Osteocyte (in vitro differentiated cells): ENCODE measurements at places on chromosomes 16 and 17. TPM values are rescaled to one million over a fixed set of nuclear protein-coding genes. Genes with fewer than 3 reads are reported as not detected.
A peak's percentile ranks its signal among the peaks of the same experiment; 100 is the strongest.

DNA sequence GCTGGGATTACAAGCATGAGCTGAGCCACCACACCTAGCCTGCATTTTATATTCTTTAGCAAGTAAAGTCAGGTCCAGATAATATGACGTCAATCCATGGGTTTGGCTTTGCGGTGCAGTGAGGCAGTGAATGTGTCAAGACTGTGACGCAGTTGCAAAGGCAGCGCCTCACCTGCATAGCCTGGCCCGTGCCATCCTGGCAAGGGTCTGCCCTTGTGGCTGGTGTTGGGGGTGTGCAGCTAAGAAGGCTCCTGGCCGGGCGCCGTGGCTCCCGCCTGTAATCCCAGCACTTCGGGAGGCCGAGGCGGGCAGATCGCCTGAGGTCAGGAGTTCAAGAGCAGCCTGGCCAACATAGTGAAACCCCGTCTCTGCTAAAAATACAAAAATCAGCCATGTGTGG lies 7.0 kb downstream of the PDF start:
- H3K27me3 ChIP-seq: no peaks in the 10 kb centered on the region
- H3K4me1 ChIP-seq: peaks cover 11% of the 10 kb centered on the region
- no peak overlapping the region for H3K27ac ChIP-seq
- no peak for DNase-seq
- H3K4me3 ChIP-seq: no peak overlapping the region

GRCh38 chr17:52383493-52384100 lies 225.1 kb upstream of the CA10 start:
- DNase-seq: no peak
- H3K4me1 ChIP-seq: no peaks in the 10 kb centered on the region
- H3K4me3 ChIP-seq: no peak overlapping the region
- H3K27me3 ChIP-seq: no peaks in the 10 kb centered on the region
- no peak overlapping the region for H3K27ac ChIP-seq
- H3K36me3 ChIP-seq: no peaks in the 10 kb centered on the region

DNA sequence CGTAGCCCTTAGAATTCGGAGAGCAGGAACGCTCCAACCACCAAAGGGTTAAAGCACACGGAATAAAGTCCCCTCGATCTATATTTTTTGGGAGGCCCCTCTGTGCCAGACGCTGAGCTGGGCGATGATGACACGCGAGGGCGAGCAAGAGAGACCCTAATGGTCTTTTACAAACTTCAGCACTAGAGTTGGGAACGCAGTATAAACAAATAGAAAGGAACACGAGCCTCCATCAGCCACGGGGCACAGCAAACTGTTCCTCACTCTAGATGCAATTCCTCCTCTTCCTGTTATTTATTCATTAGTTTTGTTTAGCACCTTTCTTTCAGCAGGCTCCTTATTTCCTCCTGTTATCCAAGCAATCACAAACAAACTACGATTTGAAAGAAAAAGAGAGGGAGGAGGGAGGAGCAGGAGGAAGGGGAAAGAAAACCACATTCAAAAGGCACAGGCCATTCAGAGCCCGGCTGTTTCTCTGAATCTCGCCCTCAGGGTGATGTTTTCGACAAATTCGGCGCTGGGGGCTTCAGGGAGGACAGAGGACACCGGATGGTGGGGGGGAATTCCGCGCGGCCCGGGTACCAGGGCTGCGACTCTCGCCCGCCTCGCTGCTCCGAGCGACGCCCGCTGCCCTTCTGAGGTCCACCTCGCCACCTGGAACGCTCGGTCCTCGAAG lies 1.6 kb downstream of the TOX3 start:
- H3K4me3 ChIP-seq: peak overlapping the region; percentile 66
- peaks cover 18% of the 10 kb centered on the region for H3K4me1 ChIP-seq
- no peak overlapping the region for H3K27ac ChIP-seq
- peaks cover 61% of the 10 kb centered on the region for H3K27me3 ChIP-seq

GRCh38 chr16:68367030-68367429 lies 56.2 kb downstream of the PRMT7 start:
- DNase-seq: no peak
- H3K4me3 ChIP-seq: no peak overlapping the region
- peaks cover 3% of the 10 kb centered on the region for H3K4me1 ChIP-seq

- no peak for DNase-seq
- H3K4me1 ChIP-seq: peaks cover 28% of the 10 kb centered on the region
- no peaks in the 10 kb centered on the region for H3K27me3 ChIP-seq
- H3K27ac ChIP-seq: no peak overlapping the region
- H3K4me3 ChIP-seq: no peak overlapping the region
- H3K36me3 ChIP-seq: no peaks in the 10 kb centered on the region
Observed at GRCh38 chr17:81076141-81076679, 41.3 kb downstream of the BAIAP2 start.

GRCh38 chr16:9480503-9480902 lies 389.1 kb downstream of the HAPSTR1 start:
- no peak overlapping the region for H3K4me3 ChIP-seq
- no peaks in the 10 kb centered on the region for H3K4me1 ChIP-seq
- H3K27me3 ChIP-seq: no peaks in the 10 kb centered on the region
- no peak for DNase-seq
- H3K27ac ChIP-seq: no peak overlapping the region

- DNase-seq: no peak
- no peak overlapping the region for H3K4me3 ChIP-seq
- no peak overlapping the region for H3K27ac ChIP-seq
Observed at GRCh38 chr16:28990375-28991040, 5.7 kb downstream of the LAT start.

DNA sequence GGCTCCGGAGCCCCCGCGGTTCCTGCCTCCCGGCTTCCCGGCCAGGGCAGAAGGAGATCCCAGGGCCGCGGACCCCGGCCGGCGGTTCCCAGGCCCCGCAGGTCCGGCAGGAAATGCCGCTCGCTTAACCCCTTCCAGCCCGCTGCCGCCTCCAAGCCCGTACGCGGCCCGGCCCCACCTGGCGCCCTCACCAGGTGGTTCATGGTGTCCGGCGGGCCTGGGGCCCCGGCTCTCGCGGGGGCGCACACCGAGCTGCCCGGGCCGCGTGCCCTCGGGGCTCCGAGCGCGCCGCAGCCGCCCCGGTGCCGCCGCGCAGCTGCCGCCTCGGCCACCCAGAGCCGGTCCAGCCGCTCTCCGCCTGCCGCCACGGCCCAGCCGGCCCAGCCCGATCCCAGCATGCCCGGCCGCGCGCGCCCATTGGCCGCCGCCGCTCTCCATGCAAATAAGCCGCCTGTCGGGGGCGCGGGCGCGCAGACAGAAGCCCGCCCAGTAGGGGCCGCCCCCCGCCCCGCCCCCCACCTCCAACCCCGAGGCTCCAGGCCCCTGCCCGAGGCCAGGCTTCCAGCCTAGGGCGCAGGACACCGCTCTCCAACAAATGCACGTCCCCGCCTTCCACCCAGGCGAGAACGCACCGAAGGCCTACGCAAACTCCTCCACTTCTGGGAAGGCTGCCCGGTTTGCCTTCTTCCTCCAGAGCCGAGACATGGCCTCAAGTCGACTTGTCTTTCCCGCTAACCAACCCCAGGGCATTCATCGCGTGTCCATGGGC lies at the start of gene BCAR1:
Gene BCAR1, minus strand, starts transcription at position 345 of the 769 bp plus-strand sequence. Its CDS starts 142 bp downstream, at position 203.
- H3K4me1 ChIP-seq: peaks cover 89% of the 10 kb centered on the region
- DNase-seq: peak; percentile 95
- H3K36me3 ChIP-seq: no peaks in the 10 kb centered on the region
- peak within 1 kb of the TSS; percentile 94 for H3K27ac ChIP-seq
- H3K27me3 ChIP-seq: no peaks in the 10 kb centered on the region

The MMP15 gene
- total RNA-seq: 4.9 and 5.2 TPM in 2 replicates

The SLX1A gene
- 20.0 and 34.1 TPM in 2 replicates for total RNA-seq

The CLN3 gene
- 39.4 and 50.7 TPM in 2 replicates for total RNA-seq

The C16orf86 gene
- total RNA-seq: 2.1 and 2.8 TPM in 2 replicates

The ARHGAP44 gene
- 4.9 and 7.2 TPM in 2 replicates for total RNA-seq

The HNF1B gene
- total RNA-seq: 7.3 and 8.1 TPM in 2 replicates
